ENCODE measurements at places on chromosomes 7 and 10. TPM values are rescaled to one million over a fixed set of nuclear protein-coding genes. Genes with fewer than 3 reads are reported as not detected.

DNA sequence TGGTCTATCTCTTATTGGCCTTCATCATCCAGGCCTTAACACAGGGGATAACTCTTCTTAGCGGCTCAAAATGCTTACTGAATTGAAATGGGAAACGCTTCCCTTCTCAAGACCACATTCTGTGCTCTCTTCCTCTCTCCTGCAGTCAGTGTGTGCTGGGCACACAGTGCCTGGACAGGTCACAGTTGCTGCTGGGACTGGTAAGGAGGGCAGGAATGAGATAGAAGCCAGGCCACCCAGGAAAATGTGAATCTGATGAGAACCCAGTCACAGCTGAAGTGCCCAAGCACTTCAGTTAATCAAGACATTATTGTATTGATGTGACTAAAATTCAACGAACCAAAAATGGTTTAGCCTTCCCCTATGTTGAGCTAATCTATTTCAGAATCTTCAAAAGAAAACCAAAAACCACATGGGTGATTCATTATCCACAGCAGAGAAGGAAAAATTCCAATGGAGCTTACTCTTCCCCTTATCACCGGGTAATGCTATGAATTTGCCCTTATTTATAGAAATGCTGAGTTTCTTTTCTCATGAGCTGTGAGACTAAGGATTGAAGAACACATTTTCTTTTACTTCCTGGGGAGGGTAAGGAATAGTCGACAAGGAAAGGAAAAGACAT, 41.2 kb upstream of the PLPP4 start:
- H3K4me1 ChIP-seq, result no peaks in the 10 kb centered on the region
- no peaks in the 10 kb centered on the region for H3K27me3 ChIP-seq
- DNase-seq, result no peak
- H3K36me3 ChIP-seq, result no peaks in the 10 kb centered on the region
- no peak overlapping the region for H3K4me3 ChIP-seq
- no peak overlapping the region for H3K27ac ChIP-seq

- no peak overlapping the region for H3K4me3 ChIP-seq
- no peak overlapping the region for H3K27ac ChIP-seq
- H3K4me1 ChIP-seq, result peaks cover 16% of the 10 kb centered on the region
- no peaks in the 10 kb centered on the region for H3K36me3 ChIP-seq
- DNase-seq, result no peak
These were observed 35.9 kb downstream of the PTPRE start for GRCh38 chr10:127942811-127943210.

GRCh38 chr10:86191166-86191565, 175.4 kb downstream of the GRID1 start:
- H3K4me1 ChIP-seq, result no peaks in the 10 kb centered on the region
- no peaks in the 10 kb centered on the region for H3K27me3 ChIP-seq
- DNase-seq, result no peak
- H3K36me3 ChIP-seq, result no peaks in the 10 kb centered on the region
- no peak overlapping the region for H3K27ac ChIP-seq
- H3K4me3 ChIP-seq, result no peak overlapping the region

- no peak overlapping the region for H3K27ac ChIP-seq
- H3K4me3 ChIP-seq, result no peak overlapping the region
- no peaks in the 10 kb centered on the region for H3K36me3 ChIP-seq
- H3K27me3 ChIP-seq, result peaks cover 26% of the 10 kb centered on the region
These were observed 10.3 kb upstream of the PAPOLB start for GRCh38 chr7:4871930-4872675.

GRCh38 chr10:132554053-132554990, 16.7 kb downstream of the INPP5A start:
- H3K4me1 ChIP-seq, result peaks cover 54% of the 10 kb centered on the region
- no peaks in the 10 kb centered on the region for H3K36me3 ChIP-seq
- no peak overlapping the region for H3K27ac ChIP-seq
- H3K4me3 ChIP-seq, result no peak overlapping the region
- H3K27me3 ChIP-seq, result no peaks in the 10 kb centered on the region
- no peak for DNase-seq

DNA sequence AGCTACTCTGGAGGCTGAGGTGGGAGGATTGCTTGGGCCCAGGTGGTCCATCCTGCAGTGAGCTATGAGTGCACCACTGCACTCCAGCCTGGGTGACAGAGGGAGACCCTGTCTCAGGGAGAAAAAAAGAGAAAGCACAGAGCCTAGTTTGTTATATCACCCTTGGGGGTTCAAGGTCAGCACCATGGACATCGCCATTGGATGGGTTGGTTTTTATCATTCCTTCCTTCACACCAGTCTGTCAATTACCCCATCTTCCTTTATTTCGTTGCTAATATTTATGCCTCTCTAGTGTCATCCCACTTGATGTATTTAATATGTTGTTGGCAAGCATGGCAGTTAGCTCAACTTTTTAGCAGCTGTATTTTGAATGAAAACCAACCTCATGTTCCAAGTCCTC, 182.3 kb downstream of the NSUN6 start:
- no peak for DNase-seq
- no peak overlapping the region for H3K27ac ChIP-seq
- H3K4me1 ChIP-seq, result no peaks in the 10 kb centered on the region
- no peak overlapping the region for H3K4me3 ChIP-seq
- no peaks in the 10 kb centered on the region for H3K36me3 ChIP-seq

GRCh38 chr7:134660242-134660785, 13.7 kb downstream of the BPGM start:
- H3K36me3 ChIP-seq, result peaks cover 8% of the 10 kb centered on the region
- no peak overlapping the region for H3K27ac ChIP-seq
- no peak overlapping the region for H3K4me3 ChIP-seq
- H3K4me1 ChIP-seq, result no peaks in the 10 kb centered on the region

- H3K4me3 ChIP-seq, result no peak overlapping the region
- no peaks in the 10 kb centered on the region for H3K36me3 ChIP-seq
- H3K27ac ChIP-seq, result no peak overlapping the region
- H3K4me1 ChIP-seq, result no peaks in the 10 kb centered on the region
- no peak for DNase-seq
These were observed 1502.8 kb upstream of the LRRTM3 start for GRCh38 chr10:65423043-65423442.

DNA sequence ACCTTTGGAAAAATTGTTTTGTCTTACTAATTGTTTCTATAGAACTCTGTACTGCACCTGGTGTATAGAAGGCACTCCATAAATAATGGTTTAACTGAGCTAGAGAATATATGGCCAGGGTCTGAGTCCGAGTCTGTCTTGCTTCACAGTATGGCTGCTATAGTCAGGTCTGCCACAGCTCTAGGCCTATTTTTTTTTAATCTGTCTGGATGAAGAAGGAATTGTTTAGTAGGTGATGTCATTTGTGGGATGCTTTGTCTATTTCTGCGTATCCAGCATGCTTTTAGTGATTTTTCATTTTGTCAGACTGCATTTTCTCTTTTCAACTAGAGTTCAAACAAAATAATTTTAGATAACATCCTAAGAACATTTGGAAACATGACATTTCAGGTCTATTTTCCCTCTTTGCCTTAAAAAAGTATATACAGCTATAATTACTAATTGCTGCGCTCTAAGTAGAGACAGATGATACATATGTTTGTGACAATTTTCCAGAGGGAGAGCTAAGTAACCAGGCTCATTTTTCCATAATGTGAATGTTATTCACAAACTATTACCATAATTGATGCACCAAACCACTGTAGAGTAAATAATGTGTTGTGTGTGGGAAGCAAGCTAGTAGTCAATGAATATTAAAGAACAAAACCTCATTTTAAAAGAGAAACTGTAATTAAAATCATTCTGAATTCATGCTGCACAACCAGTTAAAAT, 361.7 kb downstream of the AUTS2 start:
- H3K27ac ChIP-seq, result no peak overlapping the region
- H3K4me3 ChIP-seq, result no peak overlapping the region

GRCh38 chr10:79047875-79048638, 20.7 kb upstream of the ZMIZ1 start:
- H3K27me3 ChIP-seq, result no peaks in the 10 kb centered on the region
- DNase-seq, result peak; percentile 84
- peak overlapping the region; percentile 33 for H3K4me3 ChIP-seq
- no peaks in the 10 kb centered on the region for H3K36me3 ChIP-seq
- H3K4me1 ChIP-seq, result peaks cover 97% of the 10 kb centered on the region

- H3K4me1 ChIP-seq, result no peaks in the 10 kb centered on the region
- H3K36me3 ChIP-seq, result no peaks in the 10 kb centered on the region
These were observed 224.4 kb downstream of the KCNMA1 start for GRCh38 chr10:77413231-77413630.

GRCh38 chr7:30714129-30714528, 31.9 kb upstream of the CRHR2 start:
- DNase-seq, result no peak
- no peak overlapping the region for H3K27ac ChIP-seq
- no peaks in the 10 kb centered on the region for H3K36me3 ChIP-seq
- H3K4me1 ChIP-seq, result no peaks in the 10 kb centered on the region
- H3K27me3 ChIP-seq, result no peaks in the 10 kb centered on the region

DNA sequence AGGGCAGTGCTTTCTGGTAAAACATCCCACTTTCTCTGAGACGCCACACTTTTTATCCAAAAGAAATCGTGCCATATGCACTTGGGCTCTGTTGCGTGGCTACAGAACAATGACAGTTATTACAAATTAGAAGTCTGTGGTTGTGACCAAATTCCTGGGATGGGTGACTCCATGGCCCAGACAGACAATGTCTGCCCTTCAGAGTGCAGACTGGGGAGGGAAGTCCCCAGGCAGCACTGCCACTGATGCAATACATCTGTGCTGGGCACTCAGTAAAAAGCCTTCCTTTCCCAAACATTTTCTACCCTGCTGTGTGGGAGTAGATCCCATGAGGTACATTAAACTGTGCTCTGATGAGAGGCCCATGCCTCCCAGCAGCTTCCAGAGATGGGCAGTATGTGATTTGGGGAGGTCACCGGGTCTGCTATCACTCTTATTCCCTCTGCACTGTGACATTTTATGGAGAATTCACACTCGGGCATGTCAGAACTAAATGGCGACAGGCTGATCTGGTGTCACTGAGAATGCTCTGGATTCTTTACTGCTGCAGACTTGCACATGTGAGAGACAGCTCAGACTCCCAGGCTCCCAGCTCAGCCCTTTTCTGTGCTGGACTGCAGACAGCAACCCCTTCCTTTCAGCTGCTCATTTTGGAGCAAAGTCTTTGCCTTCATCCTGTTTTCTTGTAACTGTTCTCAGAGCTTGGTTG, 243.5 kb upstream of the ZNF32 start:
- H3K36me3 ChIP-seq, result no peaks in the 10 kb centered on the region
- H3K27ac ChIP-seq, result no peak overlapping the region
- no peak for DNase-seq
- no peak overlapping the region for H3K4me3 ChIP-seq

GRCh38 chr7:92790992-92791391, 45.4 kb downstream of the CDK6 start:
- H3K27me3 ChIP-seq, result no peaks in the 10 kb centered on the region
- H3K36me3 ChIP-seq, result peaks cover 24% of the 10 kb centered on the region
- peaks cover 5% of the 10 kb centered on the region for H3K4me1 ChIP-seq
- H3K4me3 ChIP-seq, result no peak overlapping the region

DNA sequence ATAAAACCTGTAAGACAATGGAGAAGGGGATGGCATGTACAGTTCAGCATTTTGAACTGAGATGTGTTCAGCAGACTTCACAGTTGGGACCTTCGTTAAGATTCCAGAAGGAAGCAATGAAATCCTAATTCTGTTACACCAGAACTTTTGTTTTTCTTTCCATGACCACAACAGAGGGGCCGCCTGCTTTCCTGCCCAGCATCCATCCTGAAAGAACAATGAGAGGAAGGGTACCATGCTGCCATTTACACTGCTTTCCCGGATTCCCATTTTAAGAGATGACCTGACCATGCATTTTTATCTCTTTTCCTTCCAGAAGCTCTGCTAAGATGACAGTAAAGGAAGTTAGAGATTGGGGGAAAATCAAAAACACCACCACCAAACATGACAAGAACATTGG, 92.7 kb downstream of the PIP4K2A start:
- H3K27me3 ChIP-seq, result no peaks in the 10 kb centered on the region
- no peak overlapping the region for H3K4me3 ChIP-seq
- peaks cover 4% of the 10 kb centered on the region for H3K4me1 ChIP-seq
- H3K36me3 ChIP-seq, result no peaks in the 10 kb centered on the region

- no peak overlapping the region for H3K4me3 ChIP-seq
- H3K4me1 ChIP-seq, result peaks cover 6% of the 10 kb centered on the region
- no peak overlapping the region for H3K27ac ChIP-seq
These were observed 4.7 kb downstream of the PPA1 start for GRCh38 chr10:70228491-70228890.

DNA sequence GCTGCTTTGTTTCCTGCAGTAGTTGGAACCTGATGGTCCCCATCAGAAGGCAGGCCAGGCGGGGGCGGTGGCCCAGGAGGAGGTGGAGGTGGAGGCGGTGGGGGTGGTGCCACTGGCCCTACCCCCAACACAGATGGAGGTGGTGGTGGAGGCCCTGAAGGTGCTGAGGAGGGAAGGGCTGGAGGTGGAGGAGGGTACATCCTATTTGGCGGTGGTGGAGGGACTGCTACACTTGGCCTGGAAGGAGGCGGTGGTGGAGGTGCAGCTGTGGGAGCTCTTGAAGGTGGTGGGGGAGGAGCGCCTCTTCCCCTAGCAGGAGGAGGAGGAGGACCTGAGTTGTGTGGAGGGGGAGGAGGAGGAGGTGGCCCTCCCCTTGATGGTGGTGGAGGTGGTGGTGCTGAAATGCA, 36.8 kb downstream of the LMOD2 start:
- no peaks in the 10 kb centered on the region for H3K27me3 ChIP-seq
- peaks cover 14% of the 10 kb centered on the region for H3K36me3 ChIP-seq
- peak; percentile 19 for DNase-seq
- no peak overlapping the region for H3K27ac ChIP-seq
- H3K4me1 ChIP-seq, result peaks cover 5% of the 10 kb centered on the region
- no peak overlapping the region for H3K4me3 ChIP-seq

GRCh38 chr10:28925121-28925663, 247.9 kb downstream of the BAMBI start:
- H3K27ac ChIP-seq, result no peak overlapping the region
- H3K36me3 ChIP-seq, result no peaks in the 10 kb centered on the region
- H3K4me3 ChIP-seq, result no peak overlapping the region
- no peak for DNase-seq
- peaks cover 11% of the 10 kb centered on the region for H3K27me3 ChIP-seq

The LRRD1 gene
- 0.05 TPM for total RNA-seq

The SLC13A4 gene
- 0.05 TPM for total RNA-seq

The STEAP4 gene
- 0.38 TPM for total RNA-seq

The PNLIP gene
- 0.09 TPM for total RNA-seq

The UCMA gene
- total RNA-seq, result 0.52 TPM

The ADRB1 gene
- 0.14 TPM for total RNA-seq
